ENCODE measurements at places on chromosomes 1 and 21.

GRCh38 chr21:45935628-45936027 is 45.9 kb upstream of the COL6A1 start:
- no peak for DNase-seq

- DNase-seq: no peak
These were observed 14.9 kb upstream of the SMIM12 start for GRCh38 chr1:34874296-34874952.

DNA sequence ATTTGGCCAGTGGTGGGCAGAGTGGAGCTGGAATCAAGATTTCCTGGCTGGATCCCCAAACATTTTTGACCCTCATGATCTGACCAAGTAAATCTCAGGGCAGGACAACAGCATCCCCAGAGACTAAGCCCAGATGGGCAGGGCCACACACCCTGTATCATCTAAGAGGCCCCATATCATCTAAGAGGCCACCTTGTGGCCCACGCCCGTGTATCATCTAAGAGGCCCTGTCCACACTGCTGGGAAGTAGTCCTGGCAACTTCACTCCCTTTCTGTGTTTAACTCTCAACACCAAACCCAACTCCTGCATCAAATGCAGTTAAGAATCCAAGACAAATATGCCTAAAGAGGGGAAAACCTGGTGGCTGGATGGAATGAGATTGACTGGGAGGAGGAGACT is 81.6 kb upstream of the SSX2IP start:
- DNase-seq: no peak

DNA sequence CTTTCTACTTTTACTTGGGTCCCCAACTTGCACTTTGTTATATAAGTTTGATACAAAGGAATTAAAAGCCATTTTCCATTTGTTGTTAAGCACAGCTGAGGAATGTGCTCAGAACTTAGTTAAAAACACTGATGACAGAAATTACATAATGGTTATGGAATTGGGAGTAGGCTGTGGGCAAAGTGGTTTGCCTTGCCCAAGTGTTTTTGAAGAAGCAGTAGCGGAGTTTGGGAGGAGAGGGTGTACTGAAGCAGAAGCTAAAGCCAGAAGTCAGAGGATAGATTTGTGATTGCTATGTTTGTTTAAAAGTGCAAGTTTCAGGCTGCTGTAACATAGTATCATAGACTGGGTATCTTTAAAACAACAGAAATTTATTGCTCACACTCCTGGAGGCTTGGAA is 391.8 kb downstream of the DUSP10 start:
- DNase-seq: no peak

GRCh38 chr1:200471739-200472138 is 61.9 kb upstream of the ZNF281 start:
- no peak for DNase-seq

DNA sequence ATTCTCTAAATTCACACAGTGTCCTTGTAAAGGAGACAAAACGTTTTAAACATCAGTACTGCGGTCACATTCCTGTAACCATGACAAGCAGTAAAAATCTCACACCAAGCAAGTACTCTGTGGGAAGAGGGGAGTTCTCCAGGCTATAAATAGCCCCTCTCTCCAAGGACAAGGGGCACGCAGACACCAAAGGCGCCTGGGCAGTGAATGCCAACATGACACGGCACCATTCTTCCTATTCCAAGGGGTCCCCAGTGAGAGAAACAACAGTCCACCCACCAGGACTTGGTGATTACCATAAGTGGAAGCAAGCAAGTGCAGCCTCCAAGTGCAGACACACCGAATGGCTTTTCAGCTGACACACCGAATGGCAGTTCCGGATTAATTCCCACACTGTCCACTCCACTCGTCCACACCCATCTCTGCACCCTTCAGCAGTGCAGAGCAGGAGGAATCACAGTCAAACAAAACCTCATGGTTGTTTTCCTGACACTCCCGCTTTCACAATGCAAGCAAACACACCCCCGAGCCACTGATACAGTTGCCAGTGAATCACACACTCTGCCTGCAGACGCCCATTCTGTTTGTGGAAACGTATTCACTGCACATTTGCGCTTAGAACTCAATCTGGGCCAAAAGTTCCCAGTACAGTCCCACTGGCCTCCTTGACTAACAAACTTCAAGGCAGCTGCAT is 1.8 kb downstream of the PTTG1IP start:
- DNase-seq: no peak

DNA sequence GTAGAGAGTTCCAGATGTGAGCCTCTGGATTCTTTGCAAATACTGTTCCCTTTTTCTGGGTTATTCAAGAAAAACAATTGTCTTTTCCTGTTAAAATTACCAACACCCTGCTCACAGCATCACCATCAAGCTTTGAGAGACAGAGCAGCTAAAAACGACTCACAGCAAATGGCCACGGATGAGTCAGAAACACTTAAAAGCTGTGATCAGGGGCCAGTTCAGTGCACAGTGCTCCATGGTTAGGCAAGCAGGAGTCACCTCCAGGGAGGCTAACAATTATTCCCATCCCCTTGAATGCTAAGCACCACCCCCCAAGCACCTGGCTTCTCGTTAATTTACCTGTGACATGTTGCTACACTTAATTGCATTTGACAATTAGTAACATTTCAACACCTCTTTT is 128.4 kb upstream of the CAMK1G start:
- no peak for DNase-seq

DNA sequence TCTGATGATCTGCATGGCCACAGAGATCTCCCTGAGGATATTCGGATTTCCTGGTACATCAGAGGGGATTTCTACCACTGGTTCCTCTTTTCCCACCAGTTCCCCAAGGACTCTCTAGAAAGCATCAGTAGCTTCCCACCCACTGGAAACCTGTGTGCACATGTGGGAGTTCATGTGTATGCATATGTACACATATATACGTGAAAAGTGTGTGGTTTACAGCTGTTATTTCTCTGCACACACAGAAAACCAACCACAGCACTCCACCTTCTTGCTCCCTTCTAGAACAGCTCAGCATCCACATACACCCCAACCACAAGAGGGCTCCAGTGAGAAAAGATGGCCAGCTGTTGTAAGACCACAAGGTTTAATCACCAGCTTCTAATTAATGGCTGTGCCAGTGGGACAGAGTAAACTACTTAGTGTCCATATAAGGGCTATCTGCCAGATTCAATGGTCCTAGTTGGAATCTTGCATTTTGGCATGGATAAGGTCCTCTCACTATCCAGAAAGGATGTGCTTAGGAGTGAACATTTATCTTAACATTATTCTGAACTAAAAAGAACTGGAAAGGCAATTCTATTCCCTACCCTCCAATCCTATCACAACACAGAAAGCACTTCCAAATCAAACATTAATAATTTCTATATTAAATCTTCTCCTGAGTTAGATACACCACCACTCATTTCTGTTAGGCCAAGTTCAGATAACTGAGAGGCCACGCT is 24.1 kb downstream of the GPR3 start:
- no peak for DNase-seq

GRCh38 chr1:53636621-53637171 is 102.3 kb downstream of the GLIS1 start:
- DNase-seq: no peak

DNA sequence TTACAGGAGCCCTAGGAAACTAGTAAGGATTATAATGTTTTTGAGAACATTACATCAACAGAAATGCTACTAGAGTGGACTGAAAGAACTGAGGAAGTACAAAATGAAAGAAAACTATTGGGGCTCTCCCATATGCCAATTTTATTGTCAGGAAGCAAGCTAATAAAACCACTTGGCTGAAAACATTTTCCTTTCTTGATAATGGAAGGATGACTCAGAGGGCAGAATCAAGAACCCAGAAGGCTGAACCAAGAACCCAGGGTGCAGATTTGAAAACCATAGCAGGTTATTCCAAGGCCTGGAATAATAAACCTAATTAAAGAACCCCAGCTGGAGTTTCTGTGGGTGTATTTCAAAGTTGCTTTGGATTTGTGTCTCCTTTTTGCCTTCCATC is 70.7 kb downstream of the RPE65 start:
- no peak for DNase-seq

GRCh38 chr1:151611288-151611790 is 511 bp upstream of the SNX27 start:
- DNase-seq: no peak

DNA sequence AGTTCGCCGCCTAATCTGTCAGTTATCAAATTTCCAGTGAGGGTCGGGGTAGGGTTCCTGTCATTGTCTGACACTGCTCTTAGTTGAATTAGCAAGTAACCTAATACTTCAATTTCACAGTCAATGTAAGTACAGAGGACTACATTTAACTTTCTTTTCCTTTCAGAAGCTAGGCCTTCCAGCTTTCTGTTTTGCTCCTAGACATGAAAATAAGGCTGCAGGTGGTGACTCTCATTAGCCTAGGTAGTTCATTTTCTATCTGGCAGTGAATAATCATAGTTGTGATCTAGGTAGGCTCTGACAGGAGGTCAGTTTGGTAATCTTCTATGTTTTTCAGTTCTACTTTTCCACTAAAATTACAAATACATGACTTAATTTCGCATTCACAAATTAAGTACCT is 783.1 kb downstream of the MRPL39 start:
- DNase-seq: no peak

Data from stimulated activated CD8-positive, alpha-beta memory T cell treated with anti-CD3 and anti-CD28 coated beads, Interleukin-4, amount 100 ng/mL, for 4 hours (primary cell).